ENCODE measurements at places on chromosomes 6 and 20. TPM values are rescaled to one million over a fixed set of nuclear protein-coding genes. Genes with fewer than 3 reads are reported as not detected.

- DNase-seq: no peak
Measured at GRCh38 chr6:27495386-27496135, 22.7 kb upstream of the ZNF184 start.

GRCh38 chr6:125954735-125955339 is 1.7 kb upstream of the HINT3 start:
- no peak for DNase-seq

GRCh38 chr20:13397300-13397724 is 176.2 kb downstream of the ISM1 start:
- DNase-seq: no peak

GRCh38 chr20:50385733-50386640 is 124.2 kb upstream of the PTPN1 start:
- DNase-seq: no peak

DNA sequence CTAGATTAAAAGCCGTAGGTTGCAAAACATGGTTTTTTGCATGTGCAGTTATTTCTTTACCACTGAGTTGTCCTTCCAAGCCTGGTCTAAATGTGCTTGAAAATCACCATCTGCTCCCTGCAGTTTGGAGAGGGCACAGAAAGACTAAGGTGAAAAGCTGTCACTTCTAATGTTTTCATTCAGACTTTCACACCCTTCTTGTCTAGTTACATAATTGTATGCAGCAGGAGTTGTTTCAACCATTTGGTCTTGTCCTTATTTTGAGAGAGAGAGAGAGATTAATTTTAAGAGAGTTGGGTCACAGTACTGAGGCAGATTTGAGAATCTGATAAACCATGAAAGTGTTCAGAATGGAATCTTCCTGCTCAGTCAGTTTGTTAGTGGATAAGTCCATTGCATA is 82.5 kb downstream of the ARID1B start:
- no peak for DNase-seq

DNA sequence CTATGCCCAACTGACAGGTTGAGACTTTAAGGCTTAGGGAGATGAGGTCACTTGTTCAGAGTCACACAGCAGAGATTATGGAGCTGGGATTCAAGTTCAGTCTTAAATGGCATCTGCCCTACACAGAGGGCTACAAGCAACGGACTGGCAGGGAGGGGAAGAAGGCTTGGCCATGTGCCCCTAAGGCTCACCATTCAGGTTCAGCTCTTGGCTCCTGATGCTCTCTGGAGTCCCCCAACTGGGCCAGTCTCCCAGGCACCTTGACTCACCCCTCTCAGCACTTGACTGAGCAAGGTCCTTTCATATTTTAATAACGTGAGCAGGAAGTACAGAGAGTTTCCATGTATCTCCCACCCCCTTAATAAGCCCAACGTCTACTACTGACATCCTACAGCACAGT is 71.4 kb upstream of the MAFB start:
- no peak for DNase-seq

GRCh38 chr6:165325609-165326008 is 16.2 kb upstream of the C6orf118 start:
- DNase-seq: no peak

DNA sequence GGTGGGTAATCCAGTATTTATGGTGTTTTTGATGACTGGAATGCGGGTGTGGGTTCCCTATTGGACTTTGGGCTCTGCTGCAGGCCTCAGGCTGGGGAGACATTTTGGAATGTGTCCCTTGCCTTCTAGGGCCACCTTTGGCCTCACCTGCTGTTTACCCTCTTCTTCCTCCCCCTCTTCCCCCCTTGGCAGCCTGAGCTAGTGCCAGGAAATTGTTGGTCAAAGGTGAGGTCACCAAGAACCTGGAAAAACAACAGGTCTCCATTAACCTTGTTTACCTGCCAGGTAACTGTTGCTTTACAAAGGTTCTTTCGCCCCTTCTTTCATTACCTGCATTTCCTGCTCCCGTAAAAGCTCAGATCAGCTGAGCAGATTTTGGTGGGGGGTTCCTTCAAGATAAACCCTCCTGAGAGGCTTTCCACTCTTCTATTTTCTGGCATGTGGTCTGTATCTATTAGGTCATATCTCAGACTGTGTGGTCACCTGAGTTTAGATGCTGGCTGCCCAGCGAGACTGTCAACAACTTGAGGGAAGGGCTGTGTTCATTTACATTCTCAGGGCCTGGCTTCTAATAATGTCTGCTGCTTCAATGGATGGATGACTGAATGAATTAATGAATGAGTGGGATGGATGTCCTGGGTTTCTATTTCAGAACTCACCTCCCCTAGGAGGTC is 34.7 kb downstream of the VEGFA start:
- no peak for DNase-seq

DNA sequence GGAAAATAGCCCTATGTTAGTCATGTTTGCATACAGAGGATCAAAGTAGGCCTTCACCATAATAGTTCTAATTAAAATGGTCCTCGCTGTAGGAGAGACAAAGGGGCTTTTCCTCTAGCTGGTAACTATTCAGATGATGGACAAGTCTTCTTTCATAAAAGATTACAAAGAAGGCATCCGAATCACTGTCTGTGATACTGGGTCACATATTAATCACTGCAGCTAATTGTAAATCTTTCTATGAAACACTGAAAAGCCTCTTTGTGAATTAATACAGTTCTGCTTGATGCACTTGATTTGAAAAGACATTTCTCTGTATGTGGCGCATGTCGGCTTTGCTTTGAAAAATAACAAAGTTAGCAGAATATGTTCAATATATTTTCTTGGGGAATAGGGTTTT is 520.8 kb downstream of the KIF16B start:
- no peak for DNase-seq

- no peak for DNase-seq
Measured at GRCh38 chr6:70884074-70884983, 72.5 kb downstream of the B3GAT2 start.

The SDCBP2 gene
- 0.97 TPM for total RNA-seq

The ZBP1 gene
- not detected for total RNA-seq

The SPATS1 gene
- not detected for total RNA-seq

The SLC2A10 gene
- total RNA-seq: 24.8 TPM
